NCI-H524 (cell line): ENCODE measurements at places on chromosomes 12 and 14.

DNA sequence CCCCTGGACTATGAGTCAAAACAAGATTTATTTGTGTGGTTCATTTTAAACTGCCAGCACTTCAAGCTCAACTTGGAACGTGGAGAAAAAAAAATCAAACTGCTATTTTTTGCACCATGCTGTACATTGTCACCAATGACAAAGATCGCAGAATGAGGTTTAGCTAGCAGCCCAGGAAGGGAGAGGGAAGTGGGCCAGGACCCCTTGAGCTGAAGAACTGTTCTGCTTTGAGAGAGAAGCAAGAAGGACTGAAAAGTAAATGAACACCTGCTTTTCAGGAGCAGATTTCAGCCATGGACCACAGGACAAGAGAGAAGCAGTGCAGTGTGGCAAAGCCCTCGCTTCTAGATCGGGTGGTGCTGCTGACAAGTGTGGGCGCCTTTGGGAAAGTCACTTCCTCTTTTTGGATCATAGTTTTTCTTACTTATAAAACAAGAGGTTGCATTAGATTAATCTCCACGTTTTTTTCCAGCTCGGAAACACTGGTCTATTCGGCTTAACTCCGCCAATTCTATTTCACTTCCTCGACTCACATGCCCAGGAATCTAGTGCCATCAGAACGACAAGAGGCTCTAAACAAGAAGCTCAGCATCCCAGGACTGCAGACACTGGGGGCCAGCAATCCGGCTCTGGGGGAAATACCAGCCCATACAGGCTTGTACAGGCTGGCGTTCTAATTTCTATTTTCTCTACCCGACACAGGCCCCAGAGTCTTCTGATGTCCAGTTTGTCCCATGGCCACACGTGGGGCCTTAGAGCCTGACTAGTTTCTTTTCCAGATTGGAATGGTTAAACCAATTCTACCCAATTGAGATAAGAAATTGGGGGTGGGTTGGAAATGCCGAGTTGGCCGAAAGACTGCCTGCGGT is 129.9 kb downstream of the CRACR2A start:
- no peak for DNase-seq

DNA sequence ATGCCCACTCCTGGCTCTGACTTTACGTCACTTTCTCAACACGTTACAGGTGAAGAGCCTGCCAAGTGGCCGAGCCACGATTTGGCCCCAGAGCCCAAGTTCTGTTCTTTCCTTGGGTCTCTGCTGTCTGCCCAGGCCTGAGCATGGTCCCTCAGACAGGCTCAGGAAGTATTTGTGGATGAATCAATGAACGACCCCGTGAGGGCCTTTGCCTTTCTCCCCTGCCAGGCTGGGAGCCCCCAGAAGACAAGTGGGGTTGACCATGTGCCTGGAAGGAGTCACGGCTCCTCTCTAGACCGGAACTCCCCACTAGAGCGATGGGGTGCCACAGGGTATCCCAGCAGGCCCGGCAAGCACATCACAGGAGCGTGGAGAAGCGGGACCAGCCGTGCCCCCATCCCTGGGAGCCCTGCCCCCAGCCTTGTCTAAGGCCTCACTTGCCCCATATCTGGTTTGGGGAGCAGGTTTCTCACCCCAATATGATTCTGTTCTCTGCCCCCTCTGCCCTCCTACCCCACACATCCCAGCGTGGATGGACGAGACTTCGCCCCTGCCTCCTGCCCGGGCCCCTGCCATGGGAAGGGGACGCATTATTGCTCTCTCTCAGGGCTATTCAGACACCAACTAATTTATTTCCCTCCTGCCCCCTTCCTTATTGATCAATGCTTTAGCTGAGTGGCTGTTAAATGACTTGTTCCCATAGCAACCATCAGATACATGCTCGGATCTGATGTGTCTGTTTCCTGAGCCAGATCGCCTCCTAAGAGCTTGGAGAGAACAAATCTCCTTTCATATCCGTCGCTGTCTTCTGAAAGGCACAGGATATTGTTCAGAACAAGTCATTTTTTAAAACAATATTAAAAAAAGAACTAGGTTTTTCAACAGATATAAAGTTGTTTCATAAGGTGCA is 69.0 kb downstream of the DIO3 start:
- DNase-seq, result no peak

- no peak for DNase-seq
Observed at GRCh38 chr12:15830538-15830937, 41.4 kb upstream of the EPS8 start.

DNA sequence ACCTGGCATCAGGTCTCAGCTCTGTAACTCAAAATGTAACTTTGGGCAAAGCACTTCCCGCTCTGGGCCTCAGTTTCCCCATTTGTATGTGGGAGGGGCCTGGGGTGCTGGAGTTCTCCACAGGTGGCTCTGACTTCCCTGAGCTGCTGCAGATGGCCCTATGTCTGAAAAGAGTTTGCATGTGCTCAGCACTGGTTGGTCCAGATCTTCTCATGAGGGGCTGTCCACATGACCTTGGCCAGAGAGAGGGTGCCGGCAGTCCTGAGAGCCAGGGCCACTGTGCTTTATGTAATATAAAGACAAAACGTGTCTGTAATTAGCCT is 7.2 kb upstream of the CACNA2D4 start:
- no peak for DNase-seq

- no peak for DNase-seq
Observed at GRCh38 chr12:6140651-6141447, 16.4 kb upstream of the VWF start.

- DNase-seq, result no peak
Observed at GRCh38 chr12:19282133-19282699, 152.7 kb downstream of the PLEKHA5 start.

DNA sequence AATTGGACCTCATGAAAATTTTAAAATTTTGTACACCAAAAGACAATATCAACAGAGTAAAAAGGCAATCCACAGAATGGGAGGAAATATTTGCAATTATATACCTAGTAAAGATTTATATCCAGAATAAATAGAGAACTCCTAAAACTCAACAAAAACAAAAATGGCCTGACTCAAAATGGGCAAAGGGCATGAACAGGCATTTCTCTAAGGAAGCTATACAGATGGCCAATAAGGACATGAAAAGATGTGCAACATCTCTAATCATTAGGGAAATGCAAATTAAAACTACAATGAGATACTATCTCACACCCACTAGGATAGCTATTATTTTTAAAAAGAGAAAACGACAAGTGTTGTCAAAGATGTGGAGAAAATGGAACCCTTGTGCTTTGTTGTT is 10.9 kb upstream of the APOF start:
- no peak for DNase-seq

DNA sequence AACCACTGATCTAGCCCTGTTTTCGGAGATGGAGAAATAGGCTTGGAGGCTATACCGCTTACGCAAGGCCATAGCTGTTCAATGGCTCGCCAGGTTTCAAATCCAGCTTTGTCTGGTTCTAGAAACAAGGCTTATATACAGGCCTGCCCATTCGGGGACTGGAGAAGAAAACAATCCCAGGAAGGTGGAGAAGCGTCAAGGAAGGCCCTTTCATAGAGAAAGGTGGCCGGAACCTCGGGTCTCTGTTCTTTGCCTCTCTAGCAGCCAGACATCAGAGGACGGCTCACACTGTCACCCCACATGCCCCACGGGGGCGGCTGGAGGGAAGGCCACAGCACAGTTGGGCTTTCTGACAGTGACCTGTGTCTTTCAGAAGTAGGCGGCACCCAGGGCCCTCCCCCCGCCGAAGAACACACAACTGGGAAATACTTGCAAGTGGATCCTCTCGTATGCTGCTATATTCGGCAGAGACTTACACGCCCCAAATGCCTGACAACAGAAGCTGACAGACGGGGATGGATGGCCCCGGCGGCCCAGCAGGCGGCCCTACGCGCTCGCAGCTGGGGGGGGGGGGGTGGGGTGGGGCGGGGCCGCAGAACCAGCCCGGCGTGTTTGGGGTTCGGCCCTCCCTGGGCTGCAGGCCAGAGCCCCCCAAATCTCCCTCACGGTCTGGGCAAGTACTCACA is 4.5 kb upstream of the SETD1B start:
- DNase-seq, result peak; percentile 79

- DNase-seq, result no peak
Observed at GRCh38 chr12:1360441-1361210, 233.8 kb downstream of the FBXL14 start.

GRCh38 chr12:96099421-96099820 is 64.0 kb upstream of the LTA4H start:
- no peak for DNase-seq

- DNase-seq, result no peak
Observed at GRCh38 chr14:63962906-63963305, 110.1 kb downstream of the SYNE2 start.

DNA sequence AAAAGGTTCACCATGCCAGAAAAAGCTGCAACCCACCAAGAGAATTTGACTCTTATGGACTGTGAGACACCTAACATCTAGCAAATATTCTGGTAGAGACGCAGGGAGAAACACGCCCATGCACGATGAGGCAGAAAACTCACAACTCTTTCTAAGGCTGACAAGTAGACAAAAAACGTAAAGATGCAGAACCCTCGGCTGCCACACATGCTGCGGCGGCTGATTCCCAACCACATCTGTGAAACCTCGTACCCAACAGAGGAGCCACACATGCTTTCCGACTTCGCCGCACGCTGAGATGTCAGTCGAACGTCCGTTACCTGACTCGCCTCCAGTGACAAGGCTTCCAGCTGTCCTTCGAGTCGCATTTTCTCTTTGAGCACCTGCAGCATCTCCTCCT is 21.8 kb downstream of the GOLGA3 start:
- DNase-seq, result no peak

DNA sequence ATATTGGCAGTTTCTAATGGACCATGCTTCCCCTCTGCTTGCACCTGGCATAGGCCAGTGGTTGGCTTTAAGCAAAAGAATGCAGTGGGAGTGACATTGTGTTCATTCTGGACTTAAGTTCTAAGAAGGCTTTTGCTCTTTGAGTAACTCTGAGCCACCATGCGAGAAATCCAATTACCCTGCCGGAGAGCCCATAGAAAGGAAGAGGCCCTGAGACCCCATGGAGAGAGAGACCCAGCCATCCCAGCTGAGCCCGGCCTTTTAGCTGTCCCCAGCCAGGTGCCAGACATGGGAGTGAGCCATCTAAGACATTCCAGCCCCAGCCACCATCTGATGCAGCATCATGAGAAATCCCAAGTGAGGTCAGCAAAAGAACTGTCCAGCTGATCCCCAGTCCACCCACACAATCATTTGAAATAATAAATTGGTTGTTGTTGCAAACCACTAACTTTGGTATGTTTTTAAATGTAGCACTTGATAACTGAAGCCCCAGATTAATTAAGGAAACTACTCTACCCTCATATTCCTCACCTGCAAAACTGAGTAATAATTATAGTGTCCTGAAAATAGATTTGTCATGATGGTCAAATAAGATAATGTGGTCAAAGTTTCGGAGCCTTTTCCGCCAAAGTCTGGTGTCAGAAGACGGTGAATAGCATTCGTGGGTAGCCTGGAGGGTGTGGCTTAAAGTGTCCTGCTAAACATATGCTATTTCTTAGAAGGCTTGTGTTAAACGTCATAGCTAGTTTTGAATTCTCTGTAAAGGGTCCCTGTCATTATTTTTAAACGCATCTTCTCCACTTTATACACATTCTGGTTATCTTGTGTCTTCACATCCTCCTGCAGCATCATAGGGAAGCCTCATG is 166.6 kb upstream of the PELI2 start:
- DNase-seq, result no peak

DNA sequence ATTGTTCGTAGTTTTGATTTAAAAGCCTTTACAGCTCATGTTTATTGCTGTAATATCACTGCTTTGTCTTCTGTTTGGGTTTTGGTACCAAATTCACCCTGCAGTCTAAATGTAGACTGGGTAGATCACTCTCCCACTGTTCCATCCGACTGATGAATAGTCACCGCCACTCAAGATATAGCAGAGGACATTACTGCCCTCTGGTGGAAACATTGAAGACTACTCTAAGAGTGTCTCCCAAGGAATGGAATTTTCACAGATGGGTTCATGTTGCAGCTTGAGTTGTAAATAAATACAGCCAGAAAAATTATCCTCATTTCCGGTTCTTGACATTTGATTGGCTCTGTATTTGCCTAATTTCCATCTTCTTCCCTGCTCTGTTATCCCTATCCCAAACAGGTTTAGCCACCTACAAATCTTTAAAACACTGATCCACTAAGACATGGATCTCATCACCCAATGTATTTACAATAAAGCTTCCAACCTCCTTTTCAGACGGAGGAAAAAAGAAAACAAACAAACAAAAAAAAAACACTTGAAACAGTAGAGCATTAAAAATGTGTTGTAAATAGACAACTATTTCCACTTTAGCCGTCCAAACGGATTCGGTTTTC is 198.3 kb upstream of the CPNE8 start:
- DNase-seq, result peak; percentile 71

- no peak for DNase-seq
Observed at GRCh38 chr14:51443195-51444018, 203.4 kb downstream of the TMX1 start.

DNA sequence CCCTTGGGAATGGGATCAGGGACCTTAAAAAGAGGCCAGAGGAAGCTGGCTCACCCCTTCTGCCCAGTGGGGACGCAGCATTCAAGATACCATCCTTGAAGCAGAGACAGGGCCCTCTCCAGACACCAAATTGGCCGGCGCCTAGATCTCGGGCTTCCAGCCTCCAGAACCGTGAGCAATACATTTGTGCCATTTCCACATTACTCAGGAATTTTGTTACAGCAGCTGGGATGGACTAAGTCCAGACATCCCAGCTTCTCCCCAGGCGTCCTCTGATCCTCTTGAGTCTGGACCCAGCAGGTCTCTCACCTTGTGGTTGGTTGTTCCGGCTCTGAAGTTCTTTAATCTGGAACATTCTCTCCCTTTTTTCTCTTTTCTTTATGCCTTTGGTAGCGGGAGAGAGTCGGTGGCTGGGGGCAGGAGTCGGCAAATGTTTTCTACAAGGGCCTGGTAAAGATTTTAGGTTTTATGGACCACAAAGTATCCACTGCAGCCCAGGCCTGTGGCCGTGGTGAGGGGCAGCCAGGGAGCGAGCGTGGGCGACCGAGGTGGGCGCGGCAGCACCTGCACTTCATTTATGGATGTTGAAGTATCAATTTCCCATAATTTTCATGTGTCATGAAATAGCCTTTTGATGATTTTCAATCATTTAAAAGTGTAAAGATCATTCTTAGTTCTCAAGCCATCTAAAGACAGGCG is 4.8 kb downstream of the CEP170B start:
- DNase-seq, result no peak

DNA sequence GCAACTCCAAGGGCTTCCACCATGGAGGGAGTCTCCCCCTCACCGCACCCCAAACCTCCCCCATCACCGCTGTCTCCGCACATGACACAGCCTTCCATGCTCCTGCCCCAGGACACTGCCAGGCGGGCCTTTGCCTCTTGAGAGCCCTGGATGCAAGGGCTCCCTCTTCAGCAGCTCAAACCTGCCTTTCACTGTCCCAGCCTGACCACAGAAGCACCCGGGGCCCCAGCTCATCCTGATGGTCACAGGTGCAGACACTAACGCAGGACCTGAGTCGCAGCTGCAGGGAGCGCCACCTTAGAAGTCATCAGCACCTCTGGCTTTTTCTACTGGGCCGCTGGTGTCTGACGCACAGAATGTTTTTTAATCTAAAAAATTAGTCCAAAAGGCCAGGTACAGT is 54.0 kb downstream of the SYNE3 start:
- no peak for DNase-seq

- DNase-seq, result no peak
Observed at GRCh38 chr14:20493634-20494033, 11.7 kb upstream of the RNASE10 start.
